Activated naive CD4-positive, alpha-beta T cell treated with anti-CD3 and anti-CD28 coated beads, Interleukin-2, amount 50 U/mL, for 72 hours (primary cell): ENCODE measurements at places on chromosomes 5 and 9. TPM values are rescaled to one million over a fixed set of nuclear protein-coding genes. Genes with fewer than 3 reads are reported as not detected.

GRCh38 chr9:2023532-2023931 is 8.4 kb downstream of the SMARCA2 start:
- no peak for DNase-seq

PCDHGA10 gene
- total RNA-seq = not detected

KCNV2 gene
- total RNA-seq = not detected

DNA sequence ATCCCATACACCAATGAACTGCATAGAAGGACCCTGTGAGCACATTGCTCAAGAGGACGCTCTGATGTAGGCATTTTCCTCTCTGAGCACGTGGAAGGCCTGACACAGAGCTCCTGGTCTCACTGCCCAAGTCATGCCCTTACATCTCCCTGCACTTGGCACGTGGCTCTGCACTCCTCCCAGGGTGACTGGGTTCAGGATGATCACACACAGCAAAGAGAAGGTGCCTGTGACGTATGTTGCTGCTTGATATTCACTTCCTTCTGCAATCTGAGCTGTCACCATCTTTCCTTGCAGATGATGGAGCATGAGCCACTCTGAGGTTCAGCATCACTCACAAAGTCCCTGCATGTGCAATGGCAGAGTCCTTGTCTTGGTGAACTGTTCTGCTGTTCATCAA is 125.2 kb downstream of the FSTL4 start:
- no peak for DNase-seq

TMEM171 gene
- total RNA-seq = not detected

CAVIN4 gene
- total RNA-seq = 0.21 TPM

ENTPD2 gene
- 0.27 TPM for total RNA-seq

C9orf153 gene
- total RNA-seq = 0.39 TPM

DNA sequence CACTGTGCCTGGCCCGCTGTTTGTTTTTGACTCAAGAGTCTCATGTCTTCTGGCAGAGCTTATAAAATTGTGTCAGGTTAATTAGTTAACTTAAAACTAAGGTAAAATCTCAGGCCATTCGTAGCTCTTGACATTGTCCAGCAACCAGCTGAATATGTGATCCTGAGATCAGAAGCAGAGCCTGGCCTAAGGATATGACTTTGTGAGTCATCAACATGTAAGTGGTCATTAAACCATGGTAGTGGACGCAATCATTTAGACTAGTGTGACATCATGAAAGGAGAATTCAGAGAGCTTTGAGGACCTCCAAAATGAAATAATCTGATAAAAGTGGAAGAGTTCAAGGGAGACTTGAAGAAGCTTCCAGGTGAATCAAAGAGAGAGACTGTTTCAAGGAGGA is 23.3 kb downstream of the SPZ1 start:
- DNase-seq = no peak

DNA sequence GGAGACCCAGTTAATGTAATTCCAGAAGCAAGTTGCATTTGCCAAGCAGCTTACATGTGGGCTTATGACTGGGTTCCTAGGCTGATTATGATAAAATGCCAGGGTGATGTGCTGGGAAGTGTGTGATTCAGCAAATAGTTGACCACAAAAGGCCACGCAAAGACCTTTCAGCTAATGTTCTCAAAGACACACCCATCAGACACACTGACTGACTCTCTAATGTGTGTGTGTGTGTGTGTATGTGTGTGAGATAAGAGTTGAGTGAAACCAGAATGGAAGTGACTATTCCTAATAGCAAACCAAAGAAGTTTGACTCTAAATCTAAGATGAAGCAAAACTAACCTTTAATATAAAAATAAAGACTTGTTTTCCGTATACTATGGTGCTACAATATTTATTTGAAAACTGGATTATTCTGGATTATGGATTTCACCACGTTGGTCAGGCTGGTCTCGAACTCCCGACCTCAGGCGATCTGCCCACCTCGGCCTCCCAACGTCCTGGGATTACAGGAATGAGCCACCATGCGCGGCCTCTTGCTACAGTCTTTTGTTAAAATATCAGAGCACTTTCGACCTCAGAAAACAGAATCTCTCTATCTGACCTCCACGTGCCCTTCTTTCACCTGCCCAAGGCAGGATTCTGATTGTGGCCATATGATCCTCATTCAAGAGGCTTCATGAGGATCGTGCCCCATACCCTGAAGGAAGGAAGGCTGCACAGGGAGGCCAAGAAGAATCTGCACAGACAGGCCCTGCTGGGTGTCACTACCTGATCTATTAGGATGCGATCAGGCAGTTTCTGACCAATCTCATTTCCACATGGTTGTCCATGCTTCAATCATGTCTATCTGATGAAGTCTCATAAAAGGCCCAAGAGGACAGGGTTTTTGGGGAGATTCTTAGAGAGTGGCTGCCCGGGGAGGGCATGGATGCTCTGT is 75.6 kb downstream of the USP20 start:
- DNase-seq = no peak

GRCh38 chr9:91025856-91026255 is 224.2 kb downstream of the SYK start:
- DNase-seq = no peak
